ENCODE measurements at places on chromosomes 4 and X.

GRCh38 chrX:24014388-24015018 lies 12.5 kb downstream of the KLHL15 start:
- DNase-seq, result peak; percentile 1

GRCh38 chr4:25882226-25882625 lies 19.4 kb upstream of the SEL1L3 start:
- DNase-seq, result no peak

DNA sequence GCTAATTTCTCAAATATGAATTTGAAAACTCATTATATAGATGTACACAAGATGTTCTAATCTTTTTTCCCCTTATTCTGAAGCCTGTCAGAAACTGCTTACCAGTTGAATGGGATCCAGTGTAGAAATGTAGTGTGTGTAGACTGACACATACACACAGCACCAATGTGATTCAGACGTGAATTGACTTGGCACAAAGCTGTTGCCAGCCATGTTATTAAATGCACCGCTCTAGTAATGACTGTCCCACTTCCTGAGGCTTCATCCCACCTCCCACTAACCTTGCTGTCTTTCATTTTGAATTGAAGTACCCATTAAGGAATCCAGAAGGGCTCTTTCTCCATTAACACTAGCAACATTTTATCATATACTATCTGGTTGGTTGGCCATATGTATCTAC lies 146.6 kb downstream of the PPA2 start:
- DNase-seq, result no peak

GRCh38 chr4:32589853-32590252 lies 1869.7 kb downstream of the PCDH7 start:
- no peak for DNase-seq

DNA sequence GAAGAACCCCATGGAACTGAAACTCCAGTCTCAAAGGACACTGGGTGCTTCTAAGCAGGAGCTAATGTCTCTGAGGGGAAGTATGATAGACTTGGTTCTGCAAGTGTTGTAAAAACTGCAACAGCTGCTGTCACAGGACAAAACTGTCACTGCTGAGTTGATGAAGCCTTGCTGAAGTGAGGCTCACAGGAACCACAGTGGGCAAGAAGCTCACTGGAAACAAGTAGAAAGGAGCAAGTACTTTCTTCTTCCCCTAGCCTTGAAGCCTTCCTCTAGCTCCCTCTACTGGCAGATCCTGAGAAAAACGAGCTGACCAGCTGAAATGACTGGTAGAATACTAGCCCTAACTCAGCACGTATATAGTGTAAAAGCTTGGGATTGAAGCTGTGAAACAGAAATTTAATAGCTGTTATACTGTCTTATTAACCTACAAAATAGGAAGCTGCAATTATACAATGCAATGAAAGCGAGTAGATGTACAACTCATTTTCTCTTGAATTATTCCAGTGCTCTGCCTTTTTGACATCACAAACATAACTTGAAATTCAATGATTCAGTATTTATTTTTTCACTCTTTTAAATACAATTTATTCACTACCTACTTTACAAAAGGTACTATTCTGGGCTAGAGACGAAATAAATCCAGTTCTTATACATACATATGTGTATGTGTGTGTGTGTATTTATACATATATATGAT lies 91.4 kb downstream of the GABRB1 start:
- DNase-seq, result peak; percentile 5

DNA sequence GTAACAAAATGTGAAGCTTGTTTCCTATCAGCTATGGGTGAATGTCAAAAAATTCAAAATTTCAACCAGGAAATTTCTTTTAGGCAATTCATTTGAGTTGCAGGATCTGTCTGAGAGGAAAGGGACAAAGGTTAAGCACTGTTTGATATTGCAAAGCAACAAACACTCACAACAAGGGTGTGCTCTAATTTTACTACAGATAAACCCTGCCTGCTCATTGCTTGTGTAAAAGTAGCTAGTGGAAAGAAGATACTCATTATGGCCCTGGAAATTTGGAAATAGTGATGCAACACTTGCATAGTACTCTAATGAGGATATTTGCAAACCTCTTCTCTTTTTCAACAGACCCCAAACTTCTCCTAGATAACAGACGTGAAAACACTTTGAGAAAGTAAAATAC lies 27.1 kb downstream of the FAM47E start:
- no peak for DNase-seq

DNA sequence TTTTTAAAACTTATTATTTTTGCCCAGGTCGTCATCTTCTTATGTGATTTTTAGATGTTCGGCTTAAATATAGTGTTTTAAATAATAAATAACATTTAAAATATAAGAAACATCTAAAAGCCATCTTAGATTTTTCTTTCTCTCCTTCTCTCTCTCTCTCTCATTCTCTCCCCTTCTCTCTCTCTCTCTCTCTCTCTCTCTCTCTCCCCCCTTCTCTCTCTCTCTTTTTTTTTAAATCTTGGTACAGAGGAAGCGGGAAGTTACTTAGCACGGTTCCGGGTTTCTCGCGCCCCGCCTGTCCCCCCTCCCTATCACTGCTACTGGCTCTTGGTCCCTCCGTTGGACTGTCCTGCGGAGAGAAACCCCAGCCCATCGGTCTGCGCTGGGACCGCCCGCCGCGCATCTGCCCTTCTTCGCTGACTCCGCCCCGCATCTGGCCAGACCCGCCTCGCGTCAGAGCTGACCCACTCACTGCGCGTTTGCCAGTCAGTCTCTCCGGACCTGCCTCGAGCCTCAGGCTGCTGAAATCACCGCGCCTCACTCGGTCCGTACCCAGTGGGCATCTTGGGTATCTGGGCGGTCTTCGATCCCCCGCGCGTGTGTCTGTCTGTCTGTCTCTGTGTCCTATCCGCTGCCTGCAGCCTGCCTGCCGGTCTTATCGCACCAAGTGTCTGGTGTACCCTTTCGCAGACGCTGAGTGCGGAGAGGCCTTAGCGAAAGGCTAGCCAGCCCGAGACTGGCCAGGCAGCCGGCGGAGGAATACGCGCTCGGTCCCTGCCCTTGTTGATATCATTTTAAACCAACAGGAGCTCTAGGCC lies at the start of gene PABPC5:
Gene PABPC5, plus strand, starts transcription at position 489 of the 818 bp plus-strand sequence. CDS start 739 bp downstream, outside the sequence.
- no peak for DNase-seq

DNA sequence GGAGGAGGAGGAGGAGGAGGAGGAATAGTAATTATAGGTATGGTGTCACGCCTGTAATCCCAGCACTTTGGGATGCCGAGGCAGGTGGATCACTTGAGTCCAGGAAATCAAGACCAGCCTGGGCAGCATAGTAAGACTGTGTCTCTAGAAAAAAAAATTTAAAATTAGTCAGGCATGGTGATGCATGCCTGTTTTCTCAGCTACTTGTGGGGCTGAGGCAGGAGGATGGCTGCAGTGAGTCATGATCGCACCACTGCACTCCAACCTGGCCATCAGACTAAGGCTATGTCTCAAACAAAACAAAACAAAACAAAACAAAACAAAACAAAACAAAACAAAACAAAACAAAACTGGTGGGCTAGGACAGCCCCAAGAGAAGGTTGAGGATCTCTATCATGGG lies 3.0 kb downstream of the STARD8 start:
- DNase-seq, result no peak

Measured in activated T-helper 1 cell treated with anti-CD3 and anti-CD28 coated beads, Interleukin-2, amount 50 U/mL, for 16 hours (primary cell).